HCT116 (cell line): ENCODE measurements at places on chromosomes 3 and 15. TPM values are rescaled to one million over a fixed set of nuclear protein-coding genes. Genes with fewer than 3 reads are reported as not detected.

GRCh38 chr3:157046520-157046919, 113.4 kb downstream of the CCNL1 start:
- no peaks in the 10 kb centered on the region for H3K4me1 ChIP-seq
- no peaks in the 10 kb centered on the region for H3K36me3 ChIP-seq
- H3K4me3 ChIP-seq: no peak overlapping the region
- no peak overlapping the region for H3K27ac ChIP-seq

DNA sequence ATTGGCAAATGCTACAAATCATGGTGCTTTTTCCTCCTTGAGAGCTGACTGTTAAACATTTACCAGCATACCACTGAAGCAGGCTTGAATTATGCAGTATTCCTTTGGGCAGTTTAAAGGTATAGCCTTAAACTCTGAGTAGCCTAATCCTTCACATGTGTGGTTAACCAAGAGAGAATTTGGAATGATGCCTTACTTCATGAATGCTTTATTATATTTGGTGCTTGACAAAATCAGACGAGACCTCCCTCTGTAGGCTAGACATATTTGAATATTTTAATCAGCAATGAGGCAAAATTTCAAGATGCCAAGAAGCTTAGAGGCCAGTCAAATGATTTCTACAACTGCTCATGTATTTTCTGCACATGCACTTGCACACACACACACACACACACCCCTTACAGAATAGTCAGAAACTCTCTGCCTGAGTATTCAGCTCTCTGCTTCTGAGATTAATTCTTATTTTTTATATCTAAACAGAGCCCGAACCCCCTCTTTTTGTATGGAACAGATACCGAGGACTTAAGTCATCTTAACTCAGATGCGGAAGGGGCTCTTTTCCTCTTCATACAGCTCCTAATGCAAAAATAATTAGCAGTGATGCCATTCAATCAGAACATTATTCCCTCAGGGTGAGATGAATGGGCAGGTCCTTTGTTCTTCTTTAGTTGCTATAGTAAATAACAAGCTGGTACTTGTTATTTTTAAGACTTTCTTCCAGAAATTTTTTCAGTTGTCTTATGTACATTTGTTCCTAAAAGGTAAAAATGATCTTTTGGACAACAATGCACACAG, 195.5 kb upstream of the TMC3 start:
- H3K4me1 ChIP-seq: no peaks in the 10 kb centered on the region
- DNase-seq: no peak
- H3K27me3 ChIP-seq: peaks cover 4% of the 10 kb centered on the region; the same call in 1 of the 2 replicates
- no peak overlapping the region for H3K4me3 ChIP-seq

The SRGAP3 gene
- total RNA-seq: 8.3 TPM

The GOLGB1 gene
- total RNA-seq: 31.3 TPM

The GOLGA8S gene
- total RNA-seq: 0.15 TPM

- no peak overlapping the region for H3K4me3 ChIP-seq
- H3K27me3 ChIP-seq: no peaks in the 10 kb centered on the region
- DNase-seq: no peak
Measured at GRCh38 chr3:155880286-155880685, 9.8 kb downstream of the GMPS start.

DNA sequence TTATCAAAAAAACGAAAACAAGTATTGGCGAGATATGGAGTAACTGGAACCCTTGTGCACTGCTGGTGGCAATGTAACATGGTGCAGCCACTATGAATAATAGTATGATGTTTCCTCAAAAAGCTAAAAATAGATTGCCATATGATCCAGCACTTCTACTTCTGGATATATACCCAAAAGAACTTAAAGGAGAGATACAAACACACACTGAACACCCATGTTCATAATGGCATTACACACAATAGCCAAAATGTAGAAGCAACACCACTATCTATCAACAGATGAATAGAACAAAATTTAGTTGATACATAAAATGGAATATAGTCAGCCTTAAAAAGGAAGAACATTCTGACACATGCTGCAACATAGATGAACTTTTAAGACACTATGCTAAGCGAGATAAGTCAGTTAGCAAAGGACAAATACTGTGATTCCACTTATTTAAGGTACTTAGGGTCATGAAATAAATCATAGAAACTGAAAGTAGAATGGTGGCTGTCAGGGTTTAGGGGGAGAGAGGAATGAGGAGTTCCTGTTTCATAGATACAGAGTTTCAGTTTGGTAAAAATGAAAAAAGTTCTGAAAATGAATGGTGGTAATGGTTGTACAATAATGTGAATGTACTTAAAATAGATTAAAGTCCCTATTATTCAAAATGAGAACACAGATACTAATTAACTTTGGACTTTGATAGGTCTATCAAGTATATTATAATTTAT, 59.4 kb upstream of the IMPG2 start:
- H3K27ac ChIP-seq: no peak overlapping the region
- H3K27me3 ChIP-seq: no peaks in the 10 kb centered on the region
- no peaks in the 10 kb centered on the region for H3K4me1 ChIP-seq
- no peaks in the 10 kb centered on the region for H3K36me3 ChIP-seq

The ITIH1 gene
- 0.37 TPM for total RNA-seq

DNA sequence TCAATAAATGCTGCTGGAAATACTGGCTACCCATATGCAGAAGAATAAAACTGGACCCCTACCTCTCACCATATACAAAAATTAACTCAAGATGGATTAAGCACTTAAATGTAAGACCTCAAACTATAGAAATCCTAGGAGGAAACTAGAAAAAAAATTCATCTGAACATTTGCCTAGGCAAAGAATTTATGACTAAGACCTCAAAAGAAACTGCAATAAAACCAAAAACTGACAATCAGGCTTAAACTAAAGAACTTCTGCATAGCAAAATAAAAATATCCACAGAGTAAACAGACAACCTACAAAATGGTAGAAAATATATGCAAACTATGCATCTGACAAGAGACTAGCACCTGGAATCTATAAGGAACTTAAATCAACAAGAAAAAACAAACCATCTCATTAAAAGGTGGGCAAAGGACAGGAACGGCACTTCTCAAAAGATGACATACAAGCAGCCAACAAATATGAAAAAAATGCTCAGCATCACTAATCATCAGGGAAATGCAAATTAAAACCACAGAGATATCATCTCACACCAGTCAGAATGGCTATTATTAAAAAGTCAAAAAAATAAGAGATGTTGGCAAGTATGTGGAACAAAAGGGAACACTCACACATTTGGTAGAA, 47.0 kb downstream of the MYO9A start:
- H3K36me3 ChIP-seq: no peaks in the 10 kb centered on the region
- H3K27ac ChIP-seq: no peak overlapping the region
- H3K4me3 ChIP-seq: no peak overlapping the region

The DTX3L gene
- total RNA-seq: 13.1 TPM

DNA sequence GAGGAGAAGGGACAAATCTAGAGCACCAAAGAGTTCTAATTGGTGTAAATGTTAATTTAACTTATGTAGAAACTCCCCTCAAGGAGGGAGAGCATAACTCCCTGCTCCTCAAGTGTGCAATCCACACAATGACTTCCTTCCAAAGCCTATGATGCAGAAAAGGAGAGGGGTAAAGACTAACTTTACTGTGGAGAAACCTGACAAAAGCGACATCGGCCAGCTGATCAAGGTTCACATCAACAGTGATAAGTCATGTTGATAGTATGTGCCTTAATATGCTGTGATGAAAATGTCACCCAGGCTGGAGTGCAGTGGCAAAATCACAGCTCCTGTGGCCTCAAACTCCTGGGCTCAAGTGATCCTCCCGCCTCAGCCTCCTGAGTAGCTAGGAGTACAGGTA, 76.5 kb downstream of the TFDP2 start:
- no peaks in the 10 kb centered on the region for H3K4me1 ChIP-seq
- no peaks in the 10 kb centered on the region for H3K36me3 ChIP-seq
- no peak overlapping the region for H3K27ac ChIP-seq
- DNase-seq: no peak
- no peak overlapping the region for H3K4me3 ChIP-seq

GRCh38 chr3:42369832-42370231, 40.6 kb downstream of the LYZL4 start:
- no peak overlapping the region for H3K27ac ChIP-seq
- no peak for DNase-seq
- H3K27me3 ChIP-seq: no peaks in the 10 kb centered on the region
- H3K4me3 ChIP-seq: no peak overlapping the region
- H3K4me1 ChIP-seq: no peaks in the 10 kb centered on the region
- H3K36me3 ChIP-seq: no peaks in the 10 kb centered on the region

GRCh38 chr15:81410318-81410753, 36.3 kb upstream of the TMC3 start:
- H3K4me1 ChIP-seq: no peaks in the 10 kb centered on the region
- no peak overlapping the region for H3K4me3 ChIP-seq
- no peak overlapping the region for H3K27ac ChIP-seq
- no peaks in the 10 kb centered on the region for H3K36me3 ChIP-seq

DNA sequence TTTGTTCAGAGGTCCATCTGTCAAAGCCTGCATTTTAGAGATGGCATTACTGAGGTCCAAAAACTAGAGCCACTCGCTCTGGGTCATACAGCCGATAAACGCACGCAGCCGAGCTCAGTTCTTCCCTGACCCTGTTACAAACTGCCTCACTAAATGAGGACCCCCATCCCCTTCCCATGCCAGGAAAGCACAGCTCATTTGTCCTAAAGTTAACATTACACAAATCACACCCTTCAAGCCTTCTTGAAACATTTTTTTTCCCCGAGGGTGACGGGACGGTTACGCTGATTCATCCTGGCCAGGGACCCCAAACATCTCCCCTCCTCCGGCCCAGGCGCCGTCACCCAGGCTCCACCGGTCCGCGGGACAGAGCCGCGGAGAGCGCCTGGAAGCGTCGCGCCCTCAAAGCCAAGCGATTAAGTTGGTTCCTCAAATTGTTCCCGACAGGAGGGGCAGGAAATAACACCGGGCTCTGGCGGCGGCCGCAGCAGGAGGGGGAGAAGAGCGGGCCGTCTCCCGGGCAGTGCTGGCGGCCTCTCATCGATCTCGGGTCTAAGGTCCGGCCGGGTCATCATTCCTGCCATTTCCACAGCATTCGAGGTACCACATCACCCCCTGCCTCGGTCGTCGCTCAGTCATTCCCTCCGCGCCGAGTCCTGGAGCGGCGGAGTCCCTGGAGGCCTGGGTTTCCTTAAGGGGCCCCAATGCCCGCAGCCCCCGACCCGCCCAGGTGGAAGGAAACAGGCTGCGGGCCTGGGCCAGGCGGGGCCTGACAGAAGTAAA, 619 bp upstream of the CMTM8 start:
- peak overlapping the region; percentile 61 for H3K27ac ChIP-seq
- H3K4me1 ChIP-seq: peaks cover 35% of the 10 kb centered on the region
- peak overlapping the region; percentile 88 for H3K4me3 ChIP-seq

GRCh38 chr15:85592148-85592547, 202.6 kb downstream of the KLHL25 start:
- H3K4me1 ChIP-seq: no peaks in the 10 kb centered on the region
- H3K36me3 ChIP-seq: no peaks in the 10 kb centered on the region
- DNase-seq: no peak
- H3K4me3 ChIP-seq: no peak overlapping the region

- H3K4me3 ChIP-seq: no peak overlapping the region
- H3K4me1 ChIP-seq: no peaks in the 10 kb centered on the region
- no peaks in the 10 kb centered on the region for H3K36me3 ChIP-seq
- H3K27ac ChIP-seq: no peak overlapping the region
Measured at GRCh38 chr3:153313302-153313965, 151.4 kb downstream of the RAP2B start.

- no peak overlapping the region for H3K27ac ChIP-seq
- no peaks in the 10 kb centered on the region for H3K27me3 ChIP-seq
- no peak for DNase-seq
- H3K36me3 ChIP-seq: no peaks in the 10 kb centered on the region
- H3K4me1 ChIP-seq: no peaks in the 10 kb centered on the region
- H3K4me3 ChIP-seq: no peak overlapping the region
Measured at GRCh38 chr3:166291186-166291955, 454.1 kb upstream of the BCHE start.

GRCh38 chr3:59839283-59839682, 789.5 kb upstream of the CFAP20DC start:
- no peak overlapping the region for H3K4me3 ChIP-seq
- no peak overlapping the region for H3K27ac ChIP-seq
- no peaks in the 10 kb centered on the region for H3K27me3 ChIP-seq
- DNase-seq: no peak

DNA sequence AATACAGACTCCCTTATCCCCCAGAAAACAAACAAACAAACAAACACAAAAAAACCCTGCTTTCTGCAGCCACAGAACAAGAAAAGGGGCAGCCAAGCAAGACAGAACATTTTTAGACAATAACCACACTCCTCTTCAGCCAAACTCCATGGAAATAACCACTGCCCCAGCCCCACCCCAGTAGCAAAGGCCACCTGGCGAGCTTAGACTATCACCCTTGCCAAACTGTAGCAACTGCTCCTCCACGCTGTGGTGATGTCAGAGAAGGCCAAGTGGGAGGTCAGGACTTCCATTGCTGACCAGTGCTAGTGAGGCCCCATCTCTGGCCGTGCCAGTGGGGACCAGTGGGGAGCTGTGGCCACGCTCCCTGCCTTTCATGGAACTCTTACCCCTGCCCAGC, 60.3 kb upstream of the CHRNA7 start:
- peaks cover 1% of the 10 kb centered on the region for H3K4me1 ChIP-seq
- no peaks in the 10 kb centered on the region for H3K36me3 ChIP-seq
- DNase-seq: no peak
- H3K27ac ChIP-seq: no peak overlapping the region
- peaks cover 4% of the 10 kb centered on the region; the same call in 1 of the 2 replicates for H3K27me3 ChIP-seq

GRCh38 chr3:101850246-101851051, 1.1 kb downstream of the NFKBIZ start:
- H3K36me3 ChIP-seq: peaks cover 26% of the 10 kb centered on the region; the same call in 1 of the 2 replicates
- H3K4me3 ChIP-seq: peak overlapping the region; percentile 87
- DNase-seq: no peak

The ADGRG7 gene
- total RNA-seq: not detected

The OR5H14 gene
- not detected for total RNA-seq

- H3K4me3 ChIP-seq: no peak overlapping the region
- no peak overlapping the region for H3K27ac ChIP-seq
- peak; percentile 19 for DNase-seq
- H3K36me3 ChIP-seq: no peaks in the 10 kb centered on the region
Measured at GRCh38 chr3:187986514-187986934, 167.4 kb upstream of the LPP start.

- H3K4me3 ChIP-seq: no peak overlapping the region
- no peak for DNase-seq
- no peaks in the 10 kb centered on the region for H3K27me3 ChIP-seq
Measured at GRCh38 chr3:126883241-126883640, 99.7 kb upstream of the PLXNA1 start.
